WTC11 (cell line): ENCODE measurements at places on chromosomes 16 and 17. TPM values are rescaled to one million over a fixed set of nuclear protein-coding genes. Genes with fewer than 3 reads are reported as not detected.

DNA sequence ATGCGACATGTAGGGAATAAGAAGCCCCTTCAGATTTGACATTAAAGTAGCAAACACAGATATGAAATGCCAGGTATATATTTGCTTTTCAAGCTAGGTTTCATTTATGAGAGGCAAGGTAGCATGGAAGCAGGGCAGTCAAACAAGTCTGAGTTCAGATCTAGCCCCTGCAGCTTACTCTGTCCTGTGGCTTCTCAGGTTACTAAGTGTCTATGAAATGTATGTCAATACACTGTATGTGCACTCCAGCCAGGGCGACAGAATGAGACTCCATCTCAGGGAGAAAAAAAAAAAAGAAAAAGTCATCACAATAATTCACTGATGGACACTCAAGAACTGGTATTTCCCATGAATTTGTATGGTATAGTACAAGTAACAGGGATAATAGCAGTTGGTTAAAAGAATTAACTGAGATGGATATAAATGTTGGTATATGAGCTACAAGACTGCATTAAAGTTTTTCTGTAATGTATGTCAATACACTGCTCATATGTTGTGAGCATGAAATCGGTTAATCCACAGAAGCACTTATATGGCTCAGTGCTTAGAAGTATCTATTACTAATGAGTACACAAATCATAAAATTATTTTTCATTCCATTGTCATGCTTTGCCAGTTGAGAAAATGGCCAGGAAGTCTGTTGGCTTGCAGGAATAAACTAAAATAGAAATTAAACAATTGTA is 2.9 kb upstream of the WSB1 start:
- no peak for DNase-seq

- DNase-seq, result no peak
Observed at GRCh38 chr17:58307468-58308172, 21.0 kb downstream of the TSPOAP1 start.

GRCh38 chr16:88341551-88342290 is 41.0 kb upstream of the ZNF469 start:
- no peak for DNase-seq

GRCh38 chr17:45380991-45381390 is 51.7 kb downstream of the ARHGAP27 start:
- no peak for DNase-seq

DNA sequence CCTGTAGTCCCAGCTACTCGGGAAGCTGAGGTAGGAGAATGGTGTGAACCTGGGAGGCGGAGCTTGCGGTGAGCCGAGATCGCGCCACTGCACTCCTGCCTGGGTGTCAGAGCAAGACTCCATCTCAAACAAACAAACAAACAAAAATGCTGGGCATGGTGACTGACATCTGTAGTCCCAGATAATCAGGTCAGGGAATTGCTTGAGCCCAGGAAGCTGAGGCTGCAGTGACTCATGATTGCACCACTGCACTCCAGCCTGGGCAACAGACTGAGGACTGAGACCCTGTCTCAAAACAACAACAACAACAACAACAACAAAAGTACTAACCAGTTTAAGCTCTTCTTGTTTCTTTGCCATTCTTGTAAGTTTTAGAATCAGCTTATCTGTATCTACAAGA is 383.0 kb upstream of the PMFBP1 start:
- no peak for DNase-seq

DNA sequence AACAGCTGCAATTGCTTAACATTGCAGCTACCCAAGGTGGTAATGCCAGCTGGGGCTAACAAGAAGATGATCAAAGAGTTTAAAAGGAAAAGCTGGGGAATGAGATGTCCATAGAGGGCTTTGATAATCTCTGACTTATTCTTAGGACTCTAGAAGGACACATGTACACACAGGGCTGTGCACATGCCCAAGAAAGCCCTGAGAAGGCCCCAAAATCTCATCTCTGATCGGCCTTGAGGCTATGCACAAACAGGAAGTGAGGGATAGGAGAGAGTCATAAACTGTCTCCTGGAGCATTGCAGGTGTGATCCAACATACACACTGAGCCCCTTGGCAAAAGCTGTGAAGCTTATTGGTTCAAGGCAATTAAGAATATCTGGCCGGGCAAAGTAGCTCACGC is 17.2 kb upstream of the RABEP1 start:
- no peak for DNase-seq

DNA sequence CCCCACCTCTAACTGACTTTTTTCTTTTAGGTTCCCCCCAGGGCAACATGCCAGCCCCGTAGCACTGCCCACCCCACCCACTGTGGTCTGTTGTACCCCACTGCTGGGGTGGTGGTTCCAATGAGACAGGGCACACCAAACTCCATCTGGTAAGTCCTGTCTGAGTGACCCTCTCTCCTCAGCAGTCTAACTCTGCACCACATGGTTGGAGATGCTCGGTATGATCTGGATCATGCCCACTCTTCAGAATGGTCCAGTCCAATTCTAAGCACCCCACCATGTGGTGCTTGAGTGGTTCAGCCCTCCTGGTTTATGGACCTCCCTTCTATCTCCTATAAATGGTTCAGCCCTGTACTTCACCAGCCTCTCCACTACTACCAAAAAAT is 5.9 kb downstream of the KDM6B start:
- no peak for DNase-seq

- DNase-seq, result no peak
Observed at GRCh38 chr16:55297062-55297909, 26.7 kb upstream of the IRX6 start.

- DNase-seq, result no peak
Observed at GRCh38 chr17:66711881-66712321, 123.0 kb upstream of the CACNG5 start.

GRCh38 chr17:50264263-50265113 is 9.8 kb upstream of the TMEM92 start:
- DNase-seq, result no peak

- DNase-seq, result no peak
Observed at GRCh38 chr16:2027024-2028010, 615 bp downstream of the NHERF2 start.

GRCh38 chr16:11072420-11073153 is 128.2 kb downstream of the CLEC16A start:
- no peak for DNase-seq

- no peak for DNase-seq
Observed at GRCh38 chr16:67833030-67833414, 9.1 kb upstream of the THAP11 start.

DNA sequence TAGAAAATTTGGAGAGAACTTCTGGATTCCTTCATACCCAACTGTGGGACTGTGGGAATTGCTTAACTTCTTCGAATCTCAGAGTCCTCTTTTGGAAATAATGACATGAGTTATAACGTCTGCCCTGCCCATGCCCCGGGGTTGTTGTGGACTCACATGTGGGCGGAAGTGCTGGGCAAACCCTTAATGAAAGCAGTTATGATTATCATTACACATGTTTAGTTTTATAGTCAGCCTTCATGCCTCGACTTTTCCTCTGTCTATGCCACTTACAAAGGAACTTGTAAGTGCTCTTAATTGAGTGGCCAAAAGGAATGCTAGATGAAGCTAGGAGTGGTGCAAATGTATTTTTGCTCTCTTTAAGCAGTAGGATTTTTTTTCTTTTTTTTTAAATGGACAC is 3.9 kb downstream of the KRT27 start:
- DNase-seq, result no peak

GRCh38 chr16:83029467-83029866 is 402.7 kb downstream of the CDH13 start:
- DNase-seq, result no peak

DNA sequence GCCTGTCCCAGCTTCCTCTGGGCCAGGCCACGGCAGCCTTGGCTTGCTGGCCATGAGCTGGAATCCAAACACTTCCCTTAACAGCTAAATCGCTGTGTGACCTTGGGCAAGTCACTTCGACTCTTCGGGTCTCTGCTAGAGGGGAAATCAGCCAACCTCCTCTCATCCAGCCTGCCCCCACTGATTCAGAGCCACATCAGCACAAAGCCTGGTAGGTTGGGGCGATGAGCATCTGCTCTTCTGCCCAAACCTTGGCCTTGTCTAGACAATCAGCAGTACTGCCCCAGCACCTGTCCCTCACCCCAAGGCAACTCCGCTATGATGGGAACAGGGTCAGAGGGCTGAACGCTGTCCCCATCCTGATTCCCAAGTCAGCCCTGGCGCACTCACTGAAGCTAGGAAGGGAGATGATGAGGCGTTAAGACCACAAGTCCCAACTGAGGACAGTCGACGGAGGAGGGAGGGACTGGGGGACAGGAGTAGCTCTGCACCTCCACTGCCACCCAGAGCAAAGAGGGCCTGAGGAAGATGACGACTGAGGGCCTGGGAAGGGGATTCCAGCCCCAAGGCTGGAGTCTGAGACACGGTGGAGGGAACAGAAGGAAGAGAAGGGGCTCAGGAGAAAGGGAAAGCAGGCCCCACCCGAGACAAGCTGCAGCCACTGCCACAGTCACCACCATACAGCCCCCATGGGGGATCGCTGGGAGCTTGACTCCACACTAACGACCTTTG is 1.3 kb downstream of the CLUH start:
- DNase-seq, result no peak

- no peak for DNase-seq
Observed at GRCh38 chr17:33438578-33438977, 145.5 kb upstream of the ASIC2 start.

- DNase-seq, result peak; percentile 42
Observed at GRCh38 chr17:1561420-1562175, 994 bp downstream of the PITPNA start.

DNA sequence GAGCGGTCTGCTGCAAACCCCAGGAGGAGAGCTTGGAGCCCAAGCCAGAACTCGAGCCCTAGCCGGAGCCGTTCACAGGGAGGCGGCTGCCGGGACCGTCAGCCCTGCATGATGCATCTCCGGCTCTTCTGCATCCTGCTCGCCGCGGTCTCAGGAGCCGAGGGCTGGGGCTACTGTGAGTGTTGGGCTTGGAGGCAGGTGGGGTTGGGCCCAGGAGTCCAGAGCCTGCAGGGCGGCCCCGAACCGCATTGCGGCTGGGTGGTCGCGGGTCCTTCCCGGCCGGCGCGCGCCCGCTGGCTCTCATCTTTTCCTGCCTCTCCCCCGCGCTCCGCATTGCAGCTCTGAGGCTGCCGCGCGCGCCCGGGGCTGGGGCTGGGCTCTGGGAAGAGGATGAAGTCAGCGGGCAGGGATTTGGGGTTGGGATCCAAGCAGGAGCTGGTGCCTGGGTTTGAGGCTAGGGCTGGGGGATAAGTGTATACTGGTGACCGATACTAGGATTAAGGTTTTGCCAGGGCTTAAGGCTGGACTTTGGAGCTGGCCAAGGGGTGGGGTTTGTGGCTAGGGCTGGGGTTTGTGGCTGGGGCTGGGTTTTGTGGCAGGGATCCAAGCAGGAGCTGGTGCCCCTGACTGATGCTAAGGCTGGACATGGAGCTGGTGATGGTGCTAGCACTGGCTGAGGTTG is 532 bp downstream of the CNTNAP1 start:
- peak; percentile 69 for DNase-seq

DNA sequence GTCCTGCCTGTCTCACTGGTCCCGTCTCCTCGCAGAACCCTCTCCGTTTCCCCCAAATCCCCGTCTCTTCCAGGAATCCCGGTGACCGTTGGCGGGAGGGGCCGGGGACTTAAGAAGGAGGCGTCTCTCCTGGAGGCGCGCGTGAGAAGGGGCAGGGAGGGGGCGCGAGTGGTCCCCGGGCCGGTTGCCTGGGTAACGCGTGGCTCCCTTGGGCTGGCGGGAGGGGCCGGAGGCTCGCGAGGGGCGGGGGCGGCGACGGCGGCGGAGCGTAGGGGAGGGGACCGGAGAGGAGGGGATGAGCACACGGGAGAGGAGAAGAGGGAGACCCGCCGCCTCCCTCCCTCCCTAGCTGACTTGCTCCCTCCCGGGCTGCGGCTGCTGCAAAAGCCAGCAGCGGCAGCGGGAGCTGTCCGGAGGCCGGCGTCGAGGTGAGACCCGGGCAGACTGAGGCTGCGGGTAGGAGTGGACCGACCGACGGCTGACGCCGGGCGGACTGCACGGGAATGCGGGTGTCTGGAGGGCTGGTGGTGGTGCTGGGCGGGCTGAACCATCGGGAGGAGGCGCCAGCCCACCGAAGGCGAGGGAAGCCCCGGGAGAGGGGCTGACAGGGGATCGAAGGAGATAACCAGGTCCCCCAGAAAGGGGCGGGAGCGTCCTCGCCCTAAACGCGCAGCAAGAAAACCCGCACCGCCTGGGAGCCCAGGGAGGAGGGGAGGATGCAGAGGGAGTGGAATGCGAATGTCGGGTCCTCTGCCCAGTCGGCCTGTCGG is at the start of gene PRRT2:
Gene PRRT2, plus strand, starts transcription at position 298 of the 770 bp plus-strand sequence. CDS start 862 bp downstream, outside the sequence.
- DNase-seq, result peak; percentile 77

- no peak for DNase-seq
Observed at GRCh38 chr17:9364837-9365430, 210.7 kb downstream of the STX8 start.

GRCh38 chr17:44053125-44053872 is 13.2 kb downstream of the LSM12 start:
- no peak for DNase-seq

DNA sequence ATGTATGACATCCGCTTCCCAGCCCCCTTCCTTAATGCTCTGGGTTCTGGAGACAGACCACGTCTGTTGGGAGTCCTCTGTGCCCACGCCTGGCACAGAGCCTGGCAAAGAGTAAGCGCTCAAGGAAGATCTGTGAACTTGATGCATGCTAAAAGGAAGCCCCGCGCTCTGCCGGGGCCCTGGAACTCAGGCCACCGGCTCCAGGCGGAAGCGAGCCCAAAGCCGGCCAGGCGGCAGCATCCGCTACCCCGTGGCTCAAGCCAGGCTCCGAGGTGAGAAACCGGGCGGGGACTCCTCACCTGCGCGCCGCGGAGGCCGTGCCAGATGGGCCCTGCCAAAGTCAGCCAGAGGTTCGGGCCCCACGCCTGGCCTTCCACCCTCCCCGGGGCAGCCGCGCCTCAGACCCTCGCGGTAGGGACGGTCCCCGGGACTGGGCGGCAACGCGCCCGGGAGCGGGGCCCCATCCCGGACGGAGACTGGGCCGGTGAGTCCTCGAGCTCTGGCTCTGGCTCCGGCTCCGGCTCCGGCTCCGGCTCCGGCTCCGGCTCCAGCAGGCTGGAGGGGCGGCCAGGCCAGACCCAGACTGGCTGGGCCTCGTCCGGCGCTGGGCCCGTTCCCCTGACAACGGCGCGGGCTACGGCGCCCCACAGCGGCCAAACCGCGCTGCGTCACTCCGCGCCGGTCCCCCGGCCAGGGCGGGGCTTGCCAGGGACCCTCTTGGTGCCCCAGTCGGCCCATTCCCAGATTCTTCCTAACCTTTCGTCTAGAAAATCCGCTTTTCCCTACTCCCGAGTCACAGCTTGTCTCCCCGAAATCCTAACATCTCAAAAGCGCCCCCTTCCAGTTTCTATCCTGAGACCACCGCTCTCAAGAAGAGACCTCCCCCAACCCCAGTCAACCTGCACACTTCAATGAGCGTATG is at the start of gene ZDHHC1:
Gene ZDHHC1, minus strand, starts transcription at position 606 of the 922 bp plus-strand sequence. CDS start 8,702 bp downstream, outside the sequence.
- DNase-seq, result peak; percentile 83

- no peak for DNase-seq
Observed at GRCh38 chr17:37123386-37123785, 174.6 kb downstream of the AATF start.

Gene CLEC18B
- total RNA-seq, result 0.20 to 0.71 TPM (median 0.50 TPM) in 3 replicates

Gene CES5A
- not detected in 3 replicates for total RNA-seq

Gene MARVELD3
- 29.2 to 31.0 TPM (median 30.0 TPM) in 3 replicates for total RNA-seq

Gene FLOT2
- total RNA-seq, result 139 to 153 TPM (median 144 TPM) in 3 replicates

Gene MLYCD
- total RNA-seq, result 5.9 to 6.3 TPM (median 6.1 TPM) in 3 replicates

Gene NOXO1
- 5.7 to 7.7 TPM (median 6.9 TPM) in 3 replicates for total RNA-seq

Gene ALDOC
- 73.5 to 95.7 TPM (median 94.2 TPM) in 3 replicates for total RNA-seq

Gene KRTAP4-5
- not detected in 3 replicates for total RNA-seq

Gene STH
- total RNA-seq, result not detected in 3 replicates

Gene TBC1D26
- total RNA-seq, result 2.2 to 3.6 TPM (median 3.5 TPM) in 3 replicates

Gene TBC1D3D
- 0.44 to 0.46 TPM in 2 of 3 replicates, not detected in the other for total RNA-seq

Gene CALB2
- 1.6 to 2.6 TPM (median 2.5 TPM) in 3 replicates for total RNA-seq

Gene SLC5A11
- total RNA-seq, result 0.11 to 0.23 TPM in 2 of 3 replicates, not detected in the other

Gene TPSAB1
- total RNA-seq, result 0.53 TPM in 1 of 3 replicates, not detected in the others

Gene ABCC12
- total RNA-seq, result not detected in 3 replicates

Gene EPOP
- 8.7 to 12.3 TPM (median 9.0 TPM) in 3 replicates for total RNA-seq
